Kidney glomerular epithelial cell (primary cell): ENCODE measurements at places on chromosomes 11 and 22.

DNA sequence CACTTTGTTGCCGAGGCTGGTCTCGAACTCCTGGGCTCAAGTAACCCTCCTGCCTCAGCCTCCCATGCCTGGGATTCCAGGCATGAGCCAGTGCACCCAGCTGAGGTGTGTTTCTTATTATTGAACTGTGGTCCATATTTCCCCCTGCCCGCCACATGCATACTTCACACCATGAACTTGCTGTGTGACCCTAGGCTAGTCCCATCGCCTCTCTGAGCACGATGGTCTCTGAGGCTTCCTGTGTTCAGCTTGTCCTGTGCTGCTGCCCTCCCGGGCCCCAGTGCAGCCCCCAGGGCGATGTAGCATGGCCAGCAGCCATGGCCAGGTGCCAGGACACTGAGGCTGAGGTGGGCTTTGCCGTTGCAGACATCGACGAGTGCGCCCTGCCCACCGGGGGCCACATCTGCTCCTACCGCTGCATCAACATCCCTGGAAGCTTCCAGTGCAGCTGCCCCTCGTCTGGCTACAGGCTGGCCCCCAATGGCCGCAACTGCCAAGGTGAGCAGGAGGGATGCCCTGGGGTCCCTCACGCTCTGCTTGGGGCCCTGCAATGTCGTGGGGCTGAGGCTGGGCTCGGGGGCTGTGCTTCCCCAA is 45.7 kb downstream of the FBLN1 start:
- no peak for DNase-seq

- DNase-seq, result no peak
Observed at GRCh38 chr11:33178443-33179180, 17.3 kb upstream of the CSTF3 start.

DNA sequence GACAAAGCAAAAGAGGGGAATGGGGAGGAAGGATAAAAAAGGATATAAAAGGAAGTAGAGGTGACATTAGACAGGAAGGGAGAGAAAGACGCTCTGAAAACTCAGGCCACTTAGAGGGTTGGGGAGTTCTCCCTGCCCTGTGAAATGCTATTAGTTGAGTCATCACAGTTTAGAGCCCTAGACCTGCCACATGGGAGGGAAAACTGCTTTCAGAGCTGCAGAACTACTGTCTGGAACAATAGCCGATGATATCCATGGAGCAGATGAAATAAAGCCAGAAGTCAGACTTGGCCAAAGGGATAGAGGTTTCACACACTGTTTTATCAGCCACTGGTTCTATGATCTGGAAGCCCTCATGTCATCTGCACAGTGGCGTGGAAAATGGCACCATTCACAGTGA is 157.9 kb downstream of the NCAM1 start:
- no peak for DNase-seq

DNA sequence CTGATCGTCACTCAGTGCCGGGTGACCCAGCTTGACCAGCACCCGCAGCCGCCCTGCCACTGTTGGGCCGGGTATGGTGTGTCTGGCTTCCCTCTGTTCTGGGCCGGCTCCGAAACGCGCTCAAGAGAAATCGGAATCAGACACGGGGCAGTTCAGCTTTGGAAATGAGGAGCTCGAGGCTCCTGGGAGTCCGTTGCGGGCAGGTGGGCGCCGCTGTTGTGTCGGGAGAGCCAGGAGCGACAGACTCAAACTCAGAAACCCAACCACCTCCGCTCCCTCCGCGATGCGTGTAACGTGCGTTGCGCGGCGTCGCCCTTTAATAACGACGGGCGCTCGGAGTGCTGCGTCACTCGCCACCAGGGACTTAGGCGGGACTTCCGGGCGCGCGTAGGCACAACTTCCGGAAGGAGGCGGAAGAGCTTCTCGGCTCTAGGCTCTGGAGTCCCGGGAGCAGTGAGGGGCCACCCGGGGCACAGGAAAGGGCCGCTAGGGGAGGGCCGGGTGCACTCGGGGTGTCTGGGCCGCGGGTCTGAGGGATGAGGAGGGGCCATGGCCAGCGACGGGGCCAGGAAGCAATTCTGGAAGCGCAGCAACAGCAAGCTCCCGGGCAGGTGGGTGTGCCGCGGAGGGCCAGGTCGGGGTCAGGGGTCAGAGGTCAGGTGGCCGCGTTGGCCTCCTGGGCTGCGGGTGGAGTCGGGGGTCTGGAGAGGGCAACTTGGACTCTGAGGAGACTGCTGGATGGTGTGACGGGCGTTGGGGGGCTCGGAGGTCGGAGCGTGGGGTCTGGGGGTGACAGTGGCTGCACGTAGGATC is at the start of gene TBC1D22A:
TBC1D22A (plus strand) TSS at position 413 of the 813 bp plus-strand sequence; CDS start at position 550, 137 bp downstream.
- DNase-seq, result peak; percentile 81

DNA sequence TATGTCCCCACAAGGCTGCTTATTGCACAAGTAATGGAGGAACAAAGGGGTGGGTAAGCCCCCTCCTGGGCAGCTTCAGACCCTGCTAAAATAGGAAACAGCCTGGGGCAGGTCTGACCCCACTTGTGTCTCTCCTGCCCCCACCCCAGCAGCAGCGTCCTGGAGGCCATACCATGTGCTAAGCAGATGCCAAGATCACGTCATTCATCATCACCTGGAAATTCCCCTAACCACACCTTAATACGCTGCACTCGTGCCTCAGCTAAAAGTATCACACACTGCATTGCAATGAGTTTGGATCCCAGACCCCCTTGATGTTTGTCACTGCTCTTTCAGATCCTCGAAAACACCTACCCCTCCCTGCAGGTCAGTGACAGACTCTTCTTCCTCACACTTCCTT is 27.8 kb upstream of the GGTLC2 start:
- DNase-seq, result no peak

- no peak for DNase-seq
Observed at GRCh38 chr11:45319077-45319476, 32.9 kb upstream of the SYT13 start.

- DNase-seq, result no peak
Observed at GRCh38 chr11:91984033-91984584, 240.5 kb upstream of the FAT3 start.

GRCh38 chr11:57648801-57649735 is 644 bp downstream of the YPEL4 start:
- DNase-seq, result no peak

DNA sequence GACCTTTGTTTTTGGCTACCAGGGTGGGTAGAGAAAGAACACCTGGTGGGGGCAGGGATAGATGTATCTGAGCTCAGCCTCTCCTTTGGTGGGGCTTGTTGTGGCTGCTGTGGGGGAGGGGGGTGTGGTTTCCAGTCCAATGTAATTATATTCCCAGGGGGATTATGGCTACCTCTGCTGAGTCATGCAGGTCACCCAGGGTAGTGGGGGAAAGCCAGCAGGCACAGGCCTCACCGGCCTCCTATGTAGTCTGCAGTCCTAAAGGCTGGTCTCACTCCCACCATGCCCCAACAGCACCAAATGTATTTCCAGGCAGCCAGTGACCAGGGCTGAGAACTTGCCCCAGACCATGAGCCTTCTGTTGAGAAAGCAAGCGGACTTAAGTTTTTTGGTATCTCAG is 119.6 kb downstream of the DYNC2H1 start:
- no peak for DNase-seq

DNA sequence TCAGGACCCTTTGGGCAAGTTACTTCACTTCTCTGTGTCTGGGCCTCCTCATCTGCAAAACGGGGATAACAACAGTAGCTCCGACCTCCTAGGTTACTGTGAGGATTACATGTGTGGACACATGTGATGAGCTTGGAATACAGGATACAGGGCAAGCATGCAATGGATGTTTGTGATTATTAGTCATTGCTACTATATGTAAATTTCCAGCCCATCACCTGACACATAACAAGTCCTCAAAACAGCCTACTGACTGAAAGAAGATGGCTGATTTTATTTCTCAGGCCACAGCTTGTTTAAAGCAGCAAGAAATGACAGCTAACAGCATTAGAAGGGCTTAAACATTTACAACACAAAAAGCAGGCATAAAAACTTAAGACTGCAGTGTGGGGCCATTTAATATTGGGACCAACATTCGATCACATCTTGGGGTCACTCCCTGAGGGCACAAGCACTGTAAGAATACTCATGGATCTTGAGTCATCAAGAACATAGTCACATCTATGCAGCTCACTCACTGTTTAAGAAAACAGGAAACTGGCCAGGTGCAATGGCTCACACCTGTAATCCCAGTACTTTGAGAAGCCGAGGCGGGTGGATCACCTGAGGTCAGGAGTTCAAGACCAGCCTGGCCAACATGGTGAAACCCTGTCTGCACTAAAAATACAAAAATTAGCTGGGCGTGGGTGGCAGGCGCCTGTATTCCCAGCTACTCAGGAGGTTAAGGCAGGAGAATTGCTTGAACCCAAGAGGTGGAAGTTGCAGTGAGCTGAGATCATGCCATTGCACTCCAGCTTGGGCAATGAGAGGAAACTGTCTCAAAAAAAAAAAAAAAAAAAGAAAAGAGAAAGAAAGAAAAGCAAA is 49.5 kb downstream of the ABTB2 start:
- no peak for DNase-seq

DNA sequence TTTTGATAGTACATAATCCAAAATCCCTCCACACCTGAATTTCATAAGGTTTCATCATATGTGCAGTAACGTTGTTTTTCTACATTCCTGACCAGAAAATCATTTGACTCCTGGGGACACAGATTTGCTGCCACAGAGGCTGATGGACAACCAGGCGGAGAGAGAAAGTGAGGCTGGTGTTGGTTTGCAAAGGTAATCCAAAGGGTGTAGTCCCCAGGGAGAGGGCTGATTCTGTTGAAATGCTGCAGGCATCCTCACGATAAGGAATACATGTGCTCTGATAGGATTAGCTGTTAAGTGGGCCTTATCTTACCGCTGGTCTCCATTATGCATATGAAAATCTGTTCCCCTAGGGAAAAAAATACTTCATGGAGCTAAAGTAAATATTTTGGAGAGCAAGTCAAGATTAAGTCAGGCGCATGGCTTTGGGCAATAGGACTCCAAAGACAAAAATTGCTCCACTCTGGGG is 8.1 kb downstream of the APOL6 start:
- DNase-seq, result no peak

DNA sequence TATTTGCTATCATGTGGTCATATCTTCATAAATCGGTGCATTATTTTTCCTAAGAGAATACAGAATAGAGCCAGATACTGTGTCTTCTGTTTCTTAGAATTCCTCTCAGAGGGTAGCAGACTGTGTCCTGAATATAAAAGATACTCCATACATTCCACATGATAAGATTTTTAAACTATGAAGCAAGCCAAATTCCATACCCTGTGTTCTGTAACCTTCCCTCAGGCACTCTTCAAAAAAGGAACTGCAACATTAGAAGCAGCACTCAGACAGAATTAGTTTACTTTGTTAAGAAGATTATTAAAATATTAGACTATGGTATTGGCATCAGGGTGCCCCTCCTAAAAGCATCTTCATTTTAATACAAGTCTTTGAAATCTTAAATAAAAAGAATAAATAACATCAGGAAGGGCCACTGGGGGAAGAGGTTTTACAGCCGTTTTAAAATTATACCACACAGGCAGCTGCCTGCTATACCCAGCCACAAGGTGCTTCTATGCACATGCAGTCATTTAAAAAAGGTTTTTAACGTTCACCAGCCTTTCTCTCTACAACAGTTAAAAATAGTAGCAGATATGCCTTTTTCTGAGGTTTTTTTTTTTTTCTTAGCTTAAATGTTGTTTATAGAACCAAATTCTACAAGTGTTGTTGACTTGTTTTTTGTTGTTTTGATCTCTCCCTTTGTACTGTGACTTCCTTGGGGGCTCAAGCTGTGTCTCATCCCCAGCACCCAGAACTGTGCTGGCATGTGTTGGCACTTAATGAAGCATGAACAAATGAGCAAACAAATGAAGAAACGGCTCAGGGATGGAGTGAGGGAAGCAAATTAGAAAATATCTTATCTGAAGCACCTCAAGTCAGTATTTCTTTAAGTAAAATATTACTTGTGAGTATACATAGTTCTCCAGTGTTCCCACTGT is 54.7 kb upstream of the CCDC89 start:
- peak; percentile 13 for DNase-seq

GRCh38 chr11:19368726-19369375 is 128.1 kb upstream of the E2F8 start:
- DNase-seq, result no peak

DNA sequence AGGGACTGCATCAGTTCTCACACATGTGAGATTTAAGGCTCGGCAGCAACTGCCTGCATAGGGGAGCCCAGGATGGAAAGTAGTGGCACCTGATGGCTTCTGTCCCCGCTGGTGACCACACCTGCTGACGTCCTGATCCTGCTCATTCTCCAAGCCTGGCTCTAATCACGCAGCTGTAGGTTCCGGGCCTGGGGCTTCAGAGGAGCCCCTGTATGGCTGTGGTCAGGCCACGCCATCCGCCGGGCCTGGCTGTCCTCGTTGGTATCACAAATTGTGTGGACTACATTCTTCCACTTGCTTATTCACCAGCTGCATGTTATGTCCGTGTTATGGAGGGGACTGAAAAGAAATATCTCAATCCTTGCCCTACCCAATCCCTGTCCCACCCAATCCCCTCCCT is 580.0 kb downstream of the TBC1D22A start:
- DNase-seq, result no peak

DNA sequence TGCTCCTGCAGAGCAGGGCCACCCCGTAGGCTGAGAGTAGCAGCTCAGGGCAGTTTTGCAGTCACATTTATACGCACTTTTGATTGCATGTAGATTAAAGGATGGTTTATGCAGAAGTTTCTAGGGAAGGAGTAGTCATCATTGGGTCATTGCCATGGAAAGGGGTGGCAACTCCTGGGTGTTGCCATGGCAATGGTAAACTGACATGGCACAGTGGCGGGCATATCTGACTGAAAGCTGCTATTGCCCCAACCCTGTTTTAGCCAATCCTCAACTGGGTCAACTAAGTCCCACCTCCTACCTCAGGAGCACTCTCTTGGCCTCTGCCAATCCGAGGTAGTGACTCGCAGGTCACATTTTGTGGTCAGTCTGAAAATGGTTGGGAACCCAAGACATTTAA is 2.4 kb upstream of the ARSA start:
- no peak for DNase-seq

- DNase-seq, result peak; percentile 27
Observed at GRCh38 chr11:73493956-73494598, 103.8 kb downstream of the FAM168A start.

DNA sequence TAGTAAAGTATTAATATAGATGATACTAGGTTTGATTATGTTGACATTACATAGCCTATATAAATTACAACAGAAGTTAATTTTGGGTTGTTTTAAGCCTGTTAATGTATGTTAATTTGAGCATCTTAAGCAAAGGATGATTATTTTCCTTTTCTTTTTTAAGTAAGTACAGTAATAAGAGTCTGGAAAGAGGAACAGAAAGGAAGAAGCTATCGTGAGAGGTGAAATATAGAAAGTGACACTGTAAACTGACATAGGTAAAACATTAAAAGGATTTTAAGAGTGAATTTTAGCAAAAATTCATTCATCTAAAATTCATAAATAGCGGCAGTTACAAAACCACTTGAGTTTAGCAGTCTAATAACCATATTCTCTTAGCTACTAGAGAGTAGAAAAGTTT is 45.5 kb downstream of the FAR1 start:
- no peak for DNase-seq

- DNase-seq, result no peak
Observed at GRCh38 chr11:103849366-103849765, 187.1 kb upstream of the DDI1 start.

GRCh38 chr22:27997538-27997937 is 78.5 kb upstream of the PITPNB start:
- DNase-seq, result no peak

GRCh38 chr11:105665281-105665680 is 55.4 kb downstream of the GRIA4 start:
- DNase-seq, result no peak

- DNase-seq, result no peak
Observed at GRCh38 chr11:58965246-58965985, 26.1 kb downstream of the GLYATL1 start.
